Naive thymus-derived CD8-positive, alpha-beta T cell (primary cell): ENCODE measurements at places on chromosomes 16 and 17.

GRCh38 chr16:79158337-79158736 lies 442.2 kb downstream of the MAF start:
- DNase-seq: no peak

DNA sequence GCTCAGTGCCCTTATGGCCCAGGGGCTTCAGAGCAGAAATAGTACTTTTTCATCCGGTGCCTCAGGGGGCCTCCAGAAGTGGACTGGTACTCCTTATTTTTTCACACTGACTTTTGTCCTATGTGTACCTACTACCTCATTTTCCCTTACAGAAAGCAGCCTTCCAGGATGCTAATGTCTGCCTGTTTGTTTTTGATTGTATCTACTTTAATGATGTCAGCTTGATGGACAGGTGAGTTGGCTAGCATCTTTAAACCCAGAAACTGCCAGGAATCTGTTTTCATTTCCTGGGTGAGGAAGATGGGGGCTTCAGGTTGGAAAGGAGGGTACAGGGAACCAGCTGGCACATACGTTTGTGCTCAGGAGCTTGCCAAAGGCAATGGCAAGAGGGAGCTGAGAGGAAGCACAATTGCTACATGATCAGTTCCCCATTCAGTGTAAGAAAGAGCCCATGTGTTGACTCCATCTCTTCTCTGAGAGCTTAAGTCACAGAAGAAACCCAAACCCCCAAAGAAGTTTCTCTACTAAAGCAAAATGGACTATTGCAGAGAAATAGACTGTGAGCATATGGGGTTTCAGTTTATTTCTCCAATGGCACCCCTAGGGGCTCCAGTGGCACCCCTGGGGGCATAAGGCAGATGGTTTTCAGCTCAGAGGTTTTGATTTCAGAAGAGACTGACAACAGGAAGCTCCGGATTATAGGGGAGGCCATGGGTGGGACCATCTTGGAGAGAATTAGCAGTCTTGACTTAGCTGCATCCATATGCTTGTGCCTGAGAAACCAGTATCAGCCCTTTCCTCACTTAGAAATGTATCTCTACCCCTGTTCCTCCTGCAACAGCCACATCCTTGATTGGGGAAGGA lies 16.3 kb downstream of the LIG3 start:
- no peak for DNase-seq

- no peak for DNase-seq
Measured at GRCh38 chr17:17137731-17138585, 68.2 kb downstream of the PLD6 start.

DNA sequence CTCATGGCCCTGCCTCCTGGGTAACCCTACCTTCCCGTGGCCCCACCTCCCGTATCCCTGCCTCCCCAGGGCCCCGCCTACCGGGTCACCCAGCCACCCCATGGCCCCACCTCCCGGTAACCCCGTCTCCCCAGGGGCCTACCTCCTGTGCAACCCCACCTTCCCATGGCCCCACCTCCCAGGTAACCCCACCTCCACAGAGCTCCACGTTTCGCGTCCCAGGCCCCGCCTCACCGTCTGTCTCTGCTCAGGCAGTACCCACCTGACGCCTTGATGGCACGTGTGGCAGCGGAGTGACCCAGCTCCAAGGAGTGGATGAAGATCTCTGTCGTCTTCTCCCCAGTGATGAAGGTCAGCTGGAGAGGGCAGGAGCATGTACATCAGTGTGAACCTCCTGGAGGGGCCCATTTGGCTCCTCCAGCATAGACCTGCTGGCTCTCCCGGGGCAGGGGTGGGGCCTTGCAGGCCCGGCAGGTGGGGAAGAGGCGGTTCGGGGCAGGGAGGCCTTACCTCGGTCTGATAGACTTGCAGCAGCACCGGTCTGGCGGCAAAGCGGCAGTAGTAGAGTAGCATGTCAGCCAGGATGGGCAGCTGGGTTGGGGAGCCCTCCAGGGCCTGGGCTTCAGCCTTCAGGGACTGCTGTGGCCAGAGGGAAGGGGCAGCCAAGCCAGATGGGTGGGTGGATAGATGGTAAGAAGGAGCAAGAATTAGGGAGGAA lies 18.7 kb upstream of the PIK3R6 start:
- DNase-seq: peak; percentile 34

DNA sequence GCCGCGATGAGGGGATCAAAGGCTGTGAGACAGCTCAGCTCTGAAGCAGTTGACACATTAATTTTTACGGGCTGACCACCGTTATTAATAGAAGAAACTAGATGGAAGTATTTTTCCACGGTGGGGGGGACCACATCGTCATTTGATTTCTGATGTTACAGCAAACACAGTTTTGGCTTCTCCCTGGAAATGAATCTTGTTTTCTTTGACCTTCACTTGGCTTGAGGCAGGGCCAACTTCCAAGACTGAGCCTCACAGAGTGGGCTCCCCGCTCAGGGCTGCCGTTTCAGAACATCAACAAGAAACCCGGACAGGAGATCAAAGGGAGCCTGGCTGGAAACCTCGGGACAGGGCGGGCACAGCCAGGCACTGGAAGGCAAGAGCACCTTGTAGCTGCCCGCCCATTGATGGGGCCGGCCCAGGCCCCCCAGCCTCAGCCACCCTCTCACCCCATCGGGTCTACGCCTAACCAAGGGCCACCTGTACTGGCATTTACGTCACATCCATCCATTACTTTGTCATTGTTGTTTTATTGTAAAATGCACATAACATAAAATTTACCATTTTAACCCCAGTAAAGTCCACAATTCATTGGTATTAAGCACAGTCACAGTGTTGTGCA lies 124.6 kb downstream of the C16orf95 start:
- no peak for DNase-seq

- no peak for DNase-seq
Measured at GRCh38 chr17:2406903-2407790, 6.3 kb upstream of the MNT start.

DNA sequence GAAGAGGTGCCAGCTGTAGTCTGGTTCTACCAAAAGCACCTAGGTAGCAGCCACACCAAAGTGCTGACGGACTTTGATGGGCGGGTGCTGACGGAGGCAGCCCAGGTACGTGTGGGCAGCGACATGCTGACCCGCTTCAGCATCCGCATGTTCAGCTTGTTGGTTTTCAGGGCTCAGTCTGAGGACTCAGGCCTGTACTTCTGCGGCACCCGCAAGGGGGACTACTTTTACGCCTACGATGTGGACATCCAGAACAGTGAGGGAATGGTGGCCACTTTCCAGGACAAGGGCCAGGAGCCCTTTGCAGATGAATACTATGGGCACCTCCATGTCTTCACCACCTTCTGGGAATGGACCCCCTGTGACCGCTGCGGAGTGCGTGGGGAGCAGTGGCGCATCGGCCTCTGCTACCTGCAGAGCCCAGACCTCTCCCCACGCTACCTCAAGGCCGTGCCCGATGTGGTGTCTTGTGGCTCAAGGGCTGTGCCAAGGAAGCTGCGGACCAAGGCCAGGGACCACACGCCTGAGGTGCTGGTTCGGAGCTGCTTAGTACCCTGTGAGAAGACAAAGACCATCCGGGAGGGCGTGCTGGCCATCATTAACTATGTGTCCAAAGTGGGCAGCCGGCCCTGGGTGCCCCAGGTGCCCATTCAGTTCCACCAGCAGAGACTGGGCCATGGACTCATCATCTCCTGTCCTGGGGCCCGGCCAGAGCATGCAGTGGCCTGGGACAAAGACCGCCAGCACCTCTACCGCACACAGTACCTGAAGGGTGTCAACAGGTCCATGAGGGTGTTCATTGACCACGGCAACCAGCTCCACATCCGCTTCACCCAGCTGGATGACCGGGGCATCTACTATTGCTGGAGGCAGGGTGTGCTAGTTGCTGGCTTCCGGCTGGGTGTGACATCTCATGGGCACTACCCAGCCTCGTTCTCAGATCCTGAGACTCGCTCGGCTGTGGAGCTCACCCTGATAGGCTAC lies 5.0 kb upstream of the EFTUD2 start:
- DNase-seq: no peak

- DNase-seq: peak; percentile 48
Measured at GRCh38 chr17:32503251-32504165, 16.7 kb downstream of the CDK5R1 start.

- DNase-seq: peak; percentile 24
Measured at GRCh38 chr17:43020789-43021740, 1.1 kb downstream of the VAT1 start.

- no peak for DNase-seq
Measured at GRCh38 chr16:57091200-57091974, 996 bp upstream of the CPNE2 start.

- DNase-seq: no peak
Measured at GRCh38 chr16:79767421-79768275, 167.1 kb upstream of the MAF start.

GRCh38 chr16:78926723-78927210 lies 673.8 kb downstream of the MAF start:
- no peak for DNase-seq

DNA sequence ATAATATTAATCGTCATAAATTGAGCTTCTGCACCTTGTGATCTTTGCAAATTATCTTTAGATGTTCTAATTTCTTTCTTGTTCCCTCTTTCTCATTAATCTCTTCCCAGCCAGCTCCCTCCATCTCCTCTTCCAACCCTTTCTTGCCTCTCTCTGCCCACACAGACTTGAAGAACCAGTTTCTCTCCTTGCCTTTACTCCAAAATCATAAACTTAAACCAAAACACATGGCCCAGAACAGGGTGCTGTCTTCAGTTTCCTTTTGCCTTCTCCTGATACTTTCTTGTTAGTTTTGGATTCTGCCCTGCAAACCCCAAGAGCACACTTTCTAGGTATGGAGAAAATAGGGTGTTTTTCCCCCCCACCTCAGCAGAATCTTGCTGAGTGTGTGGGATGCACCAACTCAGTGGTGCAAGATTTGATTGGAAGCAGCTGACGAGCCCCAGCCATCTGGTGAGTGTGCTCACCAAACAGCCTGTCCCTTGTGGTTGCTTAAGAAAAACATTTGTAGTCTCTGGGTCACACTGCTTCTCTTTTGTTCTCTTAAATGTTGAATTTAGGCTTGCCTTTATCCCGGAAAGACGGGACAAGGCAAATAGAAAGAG lies 175.8 kb upstream of the MAF start:
- DNase-seq: no peak

DNA sequence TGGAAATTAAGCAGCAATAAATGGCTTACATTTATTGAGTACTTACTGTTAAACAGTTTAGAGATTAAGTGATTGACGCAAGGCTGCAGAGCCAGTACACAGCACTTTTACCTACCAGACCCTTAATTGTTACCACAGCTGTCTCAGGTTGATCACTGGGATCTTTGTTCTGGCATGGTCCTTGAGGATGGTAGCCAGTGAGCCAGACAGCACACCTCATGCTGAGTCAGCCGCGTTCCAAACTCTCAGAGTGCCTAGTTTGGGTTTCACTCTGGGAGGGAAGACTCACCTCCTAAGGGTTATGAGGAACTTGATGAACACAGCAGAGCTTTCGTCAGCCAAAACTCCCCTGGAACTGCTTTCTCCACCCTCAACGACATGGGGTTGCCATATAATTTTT lies 20.4 kb downstream of the CDH3 start:
- DNase-seq: no peak

GRCh38 chr17:17647524-17648178 lies 33.6 kb upstream of the RAI1 start:
- no peak for DNase-seq

DNA sequence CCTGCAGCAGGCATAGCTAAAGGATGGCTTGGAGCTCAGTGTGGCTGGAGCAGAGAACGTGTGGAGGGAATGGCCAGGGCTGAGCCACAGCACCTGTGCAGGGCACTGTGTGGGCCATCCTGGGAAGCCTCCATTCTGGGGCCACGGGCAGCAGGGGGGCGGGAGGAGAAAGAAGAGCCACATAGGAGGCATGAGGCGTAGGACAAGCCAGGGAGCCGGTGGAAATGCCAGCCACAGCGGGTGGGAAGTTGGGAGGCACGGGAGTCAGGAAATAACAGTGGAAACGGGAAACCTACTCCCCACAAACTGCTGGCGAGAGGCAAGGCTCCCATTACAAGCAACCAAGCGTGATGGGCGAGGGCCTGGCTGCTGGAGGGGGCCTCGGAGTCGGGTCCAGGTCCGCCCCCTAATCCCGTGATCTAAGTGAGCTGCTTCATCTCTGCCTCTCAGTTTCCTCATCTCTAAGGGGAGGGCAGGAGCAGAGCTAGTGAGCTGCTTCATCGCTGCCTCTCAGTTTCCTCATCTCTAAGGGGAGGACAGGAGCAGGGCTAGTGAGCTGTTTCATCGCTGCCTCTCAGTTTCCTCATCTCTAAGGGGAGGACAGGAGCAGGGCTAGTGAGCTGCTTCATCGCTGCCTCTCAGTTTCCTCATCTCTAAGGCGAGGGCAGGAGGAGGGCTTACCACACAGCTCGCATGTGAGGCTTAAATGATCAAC lies 104.9 kb downstream of the ADCY9 start:
- DNase-seq: no peak

DNA sequence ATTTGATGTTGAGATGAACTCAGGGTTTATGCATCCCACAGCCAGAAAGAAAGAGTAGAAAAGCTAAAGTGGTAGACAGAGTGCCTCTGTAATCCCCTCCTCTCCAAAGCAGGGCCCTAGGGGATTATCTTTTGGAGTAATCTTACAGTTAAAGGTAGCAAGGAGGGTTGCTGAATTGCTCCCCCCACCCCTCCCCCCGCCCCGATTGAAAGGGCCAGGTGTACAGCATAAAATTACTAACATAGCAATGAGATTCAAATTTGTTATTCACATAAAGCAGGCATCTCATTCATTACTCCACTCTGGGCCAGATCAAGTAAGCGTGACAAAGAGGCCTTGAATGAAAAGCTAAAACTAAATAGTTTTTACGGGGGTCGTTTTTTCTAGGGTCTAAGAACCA lies 72.7 kb downstream of the STH start:
- no peak for DNase-seq

- DNase-seq: no peak
Measured at GRCh38 chr17:42901535-42902229, 1.1 kb downstream of the G6PC1 start.

- DNase-seq: no peak
Measured at GRCh38 chr16:85246473-85246872, 134.2 kb upstream of the CIBAR2 start.

DNA sequence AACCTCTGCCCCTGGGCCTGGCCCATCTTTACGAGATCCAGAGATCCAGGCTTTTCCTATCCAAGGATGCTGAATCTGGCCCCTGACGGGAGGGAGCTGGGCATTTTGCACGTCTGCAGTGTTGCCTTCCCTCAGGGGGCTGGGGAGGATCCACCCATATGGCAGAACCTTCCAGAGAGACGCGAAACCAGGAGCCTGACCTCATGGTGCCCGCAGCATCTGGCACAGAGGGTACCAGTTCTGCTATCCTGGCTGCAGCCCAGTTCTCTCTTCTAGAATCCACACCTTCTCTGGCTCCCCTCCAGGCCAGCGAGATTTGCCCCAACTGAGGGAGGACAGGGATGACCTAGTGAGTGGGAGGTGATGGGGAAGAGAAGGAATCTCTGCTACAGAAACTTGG lies 20.5 kb upstream of the ZNF652 start:
- no peak for DNase-seq

- no peak for DNase-seq
Measured at GRCh38 chr17:13153036-13153435, 135.2 kb upstream of the ELAC2 start.

DNA sequence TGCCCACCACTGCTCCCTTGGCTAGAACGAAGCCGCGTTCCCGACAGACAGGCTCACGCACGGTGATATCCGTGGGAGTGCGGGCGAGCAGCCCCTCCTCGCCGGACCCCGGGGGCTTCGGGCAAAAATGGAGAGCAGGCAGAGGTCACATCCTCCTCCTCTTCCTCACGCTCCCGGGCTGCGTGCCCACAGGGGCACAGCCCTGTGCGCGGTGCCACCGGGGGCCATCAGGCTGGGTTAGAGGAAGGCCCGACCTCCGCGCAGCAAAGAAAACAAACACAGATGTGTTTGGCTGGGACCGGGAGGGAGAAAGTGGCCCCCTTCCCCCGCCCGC lies 519 bp upstream of the NTN1 start:
- DNase-seq: no peak

- peak; percentile 18 for DNase-seq
Measured at GRCh38 chr16:71230122-71230845, at the start of gene HYDIN. Gene HYDIN (minus strand): TSS chr16:71230722. CDS start chr16:71186895, 43,827 bp downstream.
